ENCODE measurements at places on chromosomes 12 and 14.

DNA sequence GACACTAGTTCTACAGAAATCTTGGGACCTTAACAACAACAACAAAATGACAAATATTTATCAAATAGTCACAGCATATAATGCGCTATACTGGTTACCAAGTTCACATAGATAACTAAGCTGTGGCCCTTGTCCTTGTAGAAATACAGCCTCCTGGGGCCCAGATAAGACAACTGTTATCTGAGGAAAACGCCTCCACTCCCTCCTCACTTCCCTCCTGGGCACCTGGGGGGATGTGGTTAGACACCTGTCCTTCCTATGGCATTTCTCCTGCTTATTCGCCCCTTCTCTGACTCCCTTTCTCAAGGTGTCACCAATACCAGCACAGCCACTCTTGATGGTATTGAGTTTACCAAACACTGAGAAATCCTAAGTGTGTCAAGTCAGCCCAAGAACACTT is 419.4 kb downstream of the RAD51B start:
- DNase-seq: no peak

- peak; percentile 52 for DNase-seq
These were observed 60.0 kb upstream of the PARP11 start for GRCh38 chr12:3933074-3933818.

- no peak for DNase-seq
These were observed 150.6 kb upstream of the TBX3 start for GRCh38 chr12:114834621-114835020.

DNA sequence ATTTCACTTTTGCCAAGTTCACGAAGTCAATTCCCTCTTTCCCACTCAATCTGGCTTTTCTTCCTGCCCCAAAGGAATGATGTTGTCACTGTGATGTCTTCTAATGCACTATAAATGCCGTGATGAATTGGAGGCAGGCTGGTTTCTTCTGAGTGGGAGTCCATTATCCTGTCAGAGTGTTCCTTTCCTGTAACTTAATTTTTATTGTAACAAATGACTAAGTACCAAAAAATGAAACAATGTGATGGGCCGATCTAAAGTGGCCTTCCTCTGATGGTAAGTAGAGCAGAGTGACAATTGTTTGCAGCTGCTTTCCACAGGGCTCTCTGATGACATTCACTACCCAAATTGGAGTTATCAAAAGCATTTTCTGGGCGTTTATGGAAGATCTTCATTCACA is 22.2 kb downstream of the TMEM30B start:
- no peak for DNase-seq

- DNase-seq: no peak
These were observed 49.8 kb downstream of the TRPV4 start for GRCh38 chr12:109783135-109783964.

- DNase-seq: no peak
These were observed 88.9 kb downstream of the ACSS3 start for GRCh38 chr12:81166790-81167189.

DNA sequence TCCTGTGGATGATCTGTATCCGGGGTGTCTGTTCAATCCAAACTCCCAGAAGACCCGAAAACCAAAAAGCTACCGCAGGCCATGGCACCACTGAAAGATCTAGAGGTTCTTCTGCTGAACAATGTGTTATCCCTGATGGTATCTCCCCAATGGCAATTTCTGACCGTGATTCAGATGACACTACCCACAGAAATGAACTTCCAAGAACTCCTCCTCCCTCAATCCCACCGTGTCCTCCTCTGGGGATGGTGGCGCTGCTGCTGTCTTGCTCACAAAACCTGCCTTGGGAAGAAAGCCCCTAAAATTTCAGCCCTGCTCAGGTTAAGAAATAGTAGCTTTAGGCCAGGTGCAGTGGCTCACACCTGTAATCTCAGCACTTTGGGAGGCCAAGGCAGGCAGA is 7.8 kb downstream of the CRACR2A start:
- no peak for DNase-seq

DNA sequence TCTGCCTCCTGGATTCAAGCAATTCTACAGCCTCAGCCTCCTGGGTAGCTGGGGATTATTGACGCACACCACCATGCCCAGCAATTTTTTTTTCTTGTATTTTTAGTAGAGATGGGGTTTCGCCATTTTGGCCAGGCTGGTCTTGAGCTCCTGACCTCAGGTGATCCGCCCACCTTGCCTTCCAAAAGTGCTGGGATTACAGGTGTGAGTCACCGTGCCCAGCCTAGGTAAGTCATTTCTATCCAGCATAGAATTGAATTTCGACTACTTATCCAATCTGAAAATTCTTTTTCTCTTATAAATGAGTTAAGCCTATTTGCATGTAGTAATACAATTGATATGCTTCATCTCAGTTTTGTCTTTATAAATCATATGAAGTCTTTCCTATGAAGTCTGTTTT is 12.9 kb upstream of the NOPCHAP1 start:
- no peak for DNase-seq

DNA sequence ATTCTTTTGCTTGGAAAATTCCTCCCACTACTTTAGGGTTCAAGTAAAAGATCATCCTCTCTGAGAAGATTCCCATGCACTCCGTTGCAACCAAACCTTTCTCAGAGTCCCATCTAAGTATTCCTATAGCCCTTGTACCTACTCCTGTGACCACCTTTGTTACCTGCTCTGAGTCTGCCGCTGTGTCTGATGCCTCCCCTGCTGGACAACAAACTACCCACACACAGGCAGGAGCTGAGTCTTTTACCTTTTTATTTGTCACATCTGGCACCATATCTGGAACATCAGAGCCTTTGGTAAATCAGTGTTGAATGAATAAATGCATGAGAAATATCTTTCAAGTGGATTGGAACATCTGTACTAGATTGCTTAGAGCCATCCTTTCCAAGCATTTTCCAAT is 82.1 kb upstream of the FLRT2 start:
- no peak for DNase-seq

DNA sequence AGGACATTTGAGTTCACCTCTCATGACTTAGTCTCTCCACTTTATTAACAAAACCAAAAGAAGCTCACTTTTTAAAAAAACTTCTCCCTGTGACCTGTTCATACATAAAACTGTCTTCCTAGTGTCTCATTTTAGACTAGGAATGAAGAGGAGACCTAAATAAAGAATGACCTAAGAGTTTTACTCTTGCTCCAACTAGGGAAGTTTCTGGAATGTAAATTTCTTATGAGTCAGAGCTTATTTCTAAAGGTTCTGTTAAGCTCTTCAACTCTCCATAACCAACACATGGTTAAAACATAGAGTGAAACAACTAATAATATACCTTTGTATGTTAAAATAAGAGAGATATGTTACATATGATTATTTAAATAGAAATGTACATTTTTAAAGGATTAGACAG is 369.8 kb downstream of the EMP1 start:
- DNase-seq: no peak

- peak; percentile 32 for DNase-seq
These were observed 64.6 kb upstream of the ACTN1 start for GRCh38 chr14:69043596-69044260.

DNA sequence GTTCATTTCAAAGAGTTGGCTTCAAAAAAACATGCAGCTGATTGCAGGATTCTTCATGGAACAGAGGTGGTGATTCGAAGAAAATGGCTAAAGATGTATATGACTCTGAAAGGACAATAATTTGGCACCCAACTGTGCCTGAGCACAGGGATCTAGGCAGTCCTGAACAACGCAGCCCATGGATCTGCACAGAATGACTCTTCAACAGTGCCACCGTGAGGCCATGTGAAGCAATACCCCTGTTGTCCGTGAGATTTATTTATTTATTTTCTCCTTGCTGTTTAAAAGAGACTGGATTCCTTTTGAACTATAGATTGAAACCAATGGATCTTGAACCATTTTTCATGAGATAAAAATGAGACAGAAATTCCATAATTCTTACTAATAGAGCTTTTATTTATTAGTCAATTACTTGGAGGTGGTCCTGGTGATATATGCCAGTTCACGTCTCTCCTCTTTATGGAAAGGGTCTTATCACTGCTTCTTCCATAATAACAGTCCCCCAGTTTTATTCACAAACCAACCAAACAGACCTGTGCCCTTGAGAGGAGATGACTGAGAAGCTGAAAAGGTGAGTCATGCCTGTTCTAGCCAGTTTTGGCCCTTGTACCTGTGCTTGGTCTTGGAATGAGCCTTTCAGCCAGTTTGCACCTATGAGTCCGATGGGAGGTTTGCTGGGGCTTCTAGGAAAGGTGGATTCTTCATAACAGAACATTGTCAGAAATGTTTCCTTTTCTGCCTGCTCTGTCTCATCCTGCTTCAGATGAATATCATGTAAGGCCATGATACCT is 1598.3 kb downstream of the AACS start:
- no peak for DNase-seq

GRCh38 chr14:50531595-50532501 is 521 bp downstream of the MAP4K5 start:
- peak; percentile 35 for DNase-seq

- no peak for DNase-seq
These were observed 34.5 kb upstream of the FRS2 start for GRCh38 chr12:69435644-69436043.

DNA sequence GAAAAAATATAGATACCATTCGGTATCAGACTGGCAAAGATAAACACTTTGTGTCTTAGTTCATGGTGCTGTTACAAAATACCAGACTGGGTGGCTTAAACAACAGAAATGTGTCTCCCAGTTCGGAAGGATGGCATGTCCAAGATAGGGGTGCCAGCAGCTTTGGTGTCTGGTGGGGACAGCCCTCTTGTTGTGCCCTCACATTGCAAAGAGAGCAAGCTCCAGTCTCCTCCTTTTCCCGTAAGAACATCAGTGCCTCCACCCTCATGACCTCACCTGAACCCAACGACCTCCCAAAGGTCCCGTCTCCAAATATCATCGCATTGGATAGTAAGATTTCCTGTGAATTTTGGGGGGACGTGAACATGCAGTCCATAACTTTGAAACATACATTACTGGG is 12.4 kb downstream of the ZBTB42 start:
- no peak for DNase-seq

GRCh38 chr12:72084880-72085279 is 146.2 kb downstream of the TPH2 start:
- DNase-seq: no peak

DNA sequence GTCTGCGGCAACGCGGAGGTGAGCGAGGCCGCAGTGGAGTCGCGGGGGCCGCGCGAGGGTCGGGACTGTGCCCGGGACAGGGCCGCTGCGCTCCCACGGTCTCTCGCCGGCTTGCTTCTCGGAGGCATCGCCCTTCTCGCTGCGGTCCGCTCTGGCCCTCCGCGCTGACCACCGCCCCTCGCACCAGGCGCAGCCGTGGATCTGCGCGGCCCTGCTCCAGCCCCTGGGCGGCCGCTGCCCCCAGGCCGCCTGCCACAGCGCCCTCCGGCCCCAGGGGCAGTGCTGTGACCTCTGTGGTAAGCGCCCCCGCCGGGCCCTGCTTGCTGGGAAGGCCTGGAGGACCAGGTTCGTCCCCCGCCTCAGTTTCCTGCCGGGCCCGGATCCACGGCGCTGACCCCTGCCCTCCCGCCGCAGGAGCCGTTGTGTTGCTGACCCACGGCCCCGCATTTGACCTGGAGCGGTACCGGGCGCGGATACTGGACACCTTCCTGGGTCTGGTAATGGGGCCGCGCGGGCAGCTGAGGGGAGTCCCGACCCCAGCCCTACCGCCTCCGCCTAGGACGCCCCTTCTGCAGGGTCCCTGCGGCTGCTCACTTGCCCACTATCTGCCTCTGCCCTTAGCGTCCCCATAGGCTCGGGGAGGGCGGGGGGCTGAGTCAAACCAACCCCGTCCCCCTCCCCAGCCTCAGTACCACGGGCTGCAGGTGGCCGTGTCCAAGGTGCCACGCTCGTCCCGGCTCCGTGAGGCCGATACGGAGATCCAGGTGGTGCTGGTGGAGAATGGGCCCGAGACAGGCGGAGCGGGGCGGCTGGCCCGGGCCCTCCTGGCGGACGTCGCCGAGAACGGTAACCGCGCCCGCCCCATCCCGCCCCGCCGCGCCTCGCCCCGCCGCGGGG is 7.0 kb downstream of the AMN start:
- DNase-seq: no peak

- no peak for DNase-seq
These were observed 178.8 kb downstream of the GRIP1 start for GRCh38 chr12:66500091-66500490.

GRCh38 chr14:67285876-67286452 is 44.7 kb downstream of the PALS1 start:
- no peak for DNase-seq

GRCh38 chr12:23626791-23627190 is 322.7 kb downstream of the SOX5 start:
- no peak for DNase-seq

- DNase-seq: no peak
These were observed 319.0 kb downstream of the FOXG1 start for GRCh38 chr14:29085546-29085945.

Data from GDM1 (cell line).